ENCODE measurements at places on chromosomes 5 and 9. TPM values are rescaled to one million over a fixed set of nuclear protein-coding genes. Genes with fewer than 3 reads are reported as not detected.

- H3K27me3 ChIP-seq: no peaks in the 10 kb centered on the region
- no peak overlapping the region for H3K27ac ChIP-seq
- no peaks in the 10 kb centered on the region for H3K4me1 ChIP-seq
- no peak for DNase-seq
- no peak overlapping the region for H3K4me3 ChIP-seq
These were observed 335.2 kb upstream of the TARS1 start for GRCh38 chr5:33105521-33105941.

The RECK gene
- 12.7 TPM for total RNA-seq

DNA sequence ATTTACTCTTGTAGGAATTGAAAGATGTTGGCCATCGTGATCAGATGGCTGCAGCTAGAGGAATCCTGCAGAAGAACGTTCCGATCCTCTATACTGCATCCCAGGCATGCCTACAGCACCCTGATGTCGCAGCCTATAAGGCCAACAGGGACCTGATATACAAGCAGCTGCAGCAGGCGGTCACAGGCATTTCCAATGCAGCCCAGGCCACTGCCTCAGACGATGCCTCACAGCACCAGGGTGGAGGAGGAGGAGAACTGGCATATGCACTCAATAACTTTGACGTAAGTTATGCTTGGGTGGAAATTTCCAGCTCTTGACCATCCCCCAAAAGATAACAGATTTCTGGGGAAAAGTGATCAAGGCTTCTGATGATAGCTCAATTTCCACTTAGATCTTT is 50.6 kb downstream of the LRRTM2 start:
- no peak overlapping the region for H3K4me3 ChIP-seq
- H3K27ac ChIP-seq: no peak overlapping the region
- H3K27me3 ChIP-seq: no peaks in the 10 kb centered on the region

The TMEFF1 gene
- 0.66 TPM for total RNA-seq

- H3K27ac ChIP-seq: no peak overlapping the region
- no peak overlapping the region for H3K4me3 ChIP-seq
- no peak for DNase-seq
These were observed 127.5 kb upstream of the PANK3 start for GRCh38 chr5:168706655-168707069.

The COL27A1 gene
- 22.0 TPM for total RNA-seq

GRCh38 chr5:157509587-157509986 is 49.6 kb downstream of the NIPAL4 start:
- DNase-seq: no peak
- H3K4me1 ChIP-seq: no peaks in the 10 kb centered on the region
- no peaks in the 10 kb centered on the region for H3K27me3 ChIP-seq
- no peak overlapping the region for H3K4me3 ChIP-seq
- H3K36me3 ChIP-seq: no peaks in the 10 kb centered on the region
- H3K27ac ChIP-seq: no peak overlapping the region

DNA sequence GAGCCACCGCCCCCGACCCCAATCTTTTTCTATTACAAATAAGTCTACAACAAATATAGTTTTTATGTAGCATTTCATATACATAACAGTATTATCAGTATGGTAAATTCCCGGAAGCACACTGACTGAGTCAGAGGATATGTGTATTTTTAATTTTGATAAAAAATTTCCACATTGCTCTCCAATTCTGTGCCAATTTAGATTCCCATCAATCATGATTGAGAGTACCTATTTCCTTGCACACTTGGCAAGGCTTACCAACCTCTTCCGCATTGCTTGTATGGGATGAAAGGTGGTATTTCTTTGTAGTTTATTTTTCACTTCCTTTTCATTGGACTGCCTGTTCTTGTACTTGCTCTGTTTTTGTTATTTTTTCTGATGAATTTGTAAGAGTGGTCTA is 204.6 kb downstream of the RFX3 start:
- H3K4me3 ChIP-seq: no peak overlapping the region
- no peaks in the 10 kb centered on the region for H3K4me1 ChIP-seq
- peaks cover 4% of the 10 kb centered on the region for H3K36me3 ChIP-seq
- H3K27ac ChIP-seq: no peak overlapping the region
- H3K27me3 ChIP-seq: no peaks in the 10 kb centered on the region

The SPOCK1 gene
- 24.3 TPM for total RNA-seq

The C5orf34 gene
- 1.8 TPM for total RNA-seq

GRCh38 chr5:151497391-151498002 is 50.1 kb downstream of the SLC36A1 start:
- no peak for DNase-seq
- no peak overlapping the region for H3K4me3 ChIP-seq
- no peak overlapping the region for H3K27ac ChIP-seq
- H3K27me3 ChIP-seq: no peaks in the 10 kb centered on the region

The CAMK2A gene
- under 0.01 TPM for total RNA-seq

DNA sequence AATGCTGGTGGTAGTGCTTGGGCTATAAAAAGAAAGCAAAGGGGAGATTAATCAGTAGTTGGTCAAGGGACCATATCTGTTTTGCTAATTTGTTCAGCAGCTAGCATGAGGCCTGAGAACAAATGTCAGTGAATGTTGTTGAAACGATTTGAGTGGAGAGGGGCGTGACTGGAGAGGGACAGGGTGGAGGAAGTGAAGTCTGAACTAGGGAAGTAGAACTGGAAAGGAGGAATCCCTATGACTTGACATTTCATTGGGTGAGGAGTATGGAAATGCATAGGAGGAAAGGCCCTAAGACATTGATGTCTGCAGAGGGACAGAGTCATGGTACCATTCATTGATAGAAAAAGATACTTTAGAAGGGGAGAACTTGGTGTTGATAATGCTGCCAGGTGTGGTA is 19.7 kb downstream of the TLE4 start:
- no peaks in the 10 kb centered on the region for H3K27me3 ChIP-seq
- H3K36me3 ChIP-seq: no peaks in the 10 kb centered on the region
- no peak for DNase-seq
- no peaks in the 10 kb centered on the region for H3K4me1 ChIP-seq
- H3K27ac ChIP-seq: no peak overlapping the region

DNA sequence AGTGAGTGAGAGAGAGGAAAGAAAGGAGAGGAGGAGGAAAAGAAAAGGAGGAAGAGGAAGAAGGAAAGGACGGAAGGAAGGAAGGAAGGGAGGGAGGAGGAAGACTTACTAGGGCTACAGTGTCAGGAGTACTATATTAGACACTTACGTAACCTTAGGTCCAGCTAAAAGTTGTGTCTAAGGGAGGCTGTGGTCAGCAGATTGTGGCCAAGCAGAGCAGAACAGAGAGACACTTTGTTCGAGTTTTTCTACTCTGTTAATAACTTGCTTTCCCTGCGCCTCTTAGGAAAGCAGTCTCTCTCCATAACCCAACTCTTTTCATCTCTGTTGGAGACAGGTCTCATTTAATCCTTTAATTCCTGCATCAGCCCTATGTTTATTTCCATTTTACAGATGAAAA is 138.9 kb downstream of the KCNN2 start:
- no peaks in the 10 kb centered on the region for H3K4me1 ChIP-seq
- H3K27me3 ChIP-seq: no peaks in the 10 kb centered on the region
- no peak for DNase-seq
- no peaks in the 10 kb centered on the region for H3K36me3 ChIP-seq
- H3K27ac ChIP-seq: no peak overlapping the region

The SLC34A3 gene
- not detected for total RNA-seq

DNA sequence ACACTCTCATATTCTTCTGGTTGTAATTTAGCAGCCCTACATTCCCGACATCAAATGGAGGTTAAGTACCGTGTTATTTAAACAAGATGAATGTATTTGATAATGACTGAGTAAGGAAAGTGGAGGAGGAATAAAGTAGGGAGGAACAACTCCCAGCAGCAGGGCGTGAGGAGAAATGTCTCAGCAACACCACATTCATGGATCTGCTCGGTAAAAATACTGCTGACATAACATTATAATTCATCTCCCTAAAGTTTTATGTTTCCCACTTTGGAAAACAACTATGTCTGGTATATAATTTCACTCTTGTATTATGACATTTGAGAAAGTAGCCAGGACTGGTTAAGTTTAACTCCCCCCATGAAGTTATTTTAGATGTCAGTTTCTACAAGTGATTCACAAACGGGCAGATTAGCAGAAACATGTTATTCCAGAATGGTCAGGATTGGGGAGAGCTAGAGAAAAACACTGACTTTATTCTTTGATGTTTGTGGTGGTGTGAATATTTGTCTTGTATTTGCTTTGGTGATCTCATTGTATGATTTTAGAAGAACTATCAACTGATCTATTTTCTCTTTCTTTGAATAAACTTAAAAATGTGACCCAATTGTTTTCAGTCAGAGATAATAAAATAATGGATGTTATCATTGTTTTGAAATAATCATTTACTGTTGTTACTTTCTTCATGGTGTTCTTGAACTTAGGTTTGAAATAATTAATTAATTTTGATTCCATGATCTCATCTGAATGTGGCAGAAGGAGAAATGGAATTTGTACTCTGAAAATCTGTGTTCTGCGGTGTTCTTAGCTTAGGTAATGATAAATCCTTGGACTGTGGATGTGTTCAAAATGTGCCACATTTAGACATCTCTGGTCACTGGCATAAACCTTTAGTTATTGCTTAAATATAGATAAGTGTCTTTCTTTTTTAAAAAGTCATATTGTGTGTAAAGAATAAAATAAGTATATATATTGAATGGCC is 303.6 kb upstream of the ZNF608 start:
- H3K4me1 ChIP-seq: no peaks in the 10 kb centered on the region
- no peak overlapping the region for H3K4me3 ChIP-seq

- H3K36me3 ChIP-seq: no peaks in the 10 kb centered on the region
- H3K27ac ChIP-seq: no peak overlapping the region
- no peaks in the 10 kb centered on the region for H3K4me1 ChIP-seq
- DNase-seq: no peak
- no peaks in the 10 kb centered on the region for H3K27me3 ChIP-seq
- no peak overlapping the region for H3K4me3 ChIP-seq
These were observed 62.1 kb downstream of the SNCAIP start for GRCh38 chr5:122374110-122374509.

DNA sequence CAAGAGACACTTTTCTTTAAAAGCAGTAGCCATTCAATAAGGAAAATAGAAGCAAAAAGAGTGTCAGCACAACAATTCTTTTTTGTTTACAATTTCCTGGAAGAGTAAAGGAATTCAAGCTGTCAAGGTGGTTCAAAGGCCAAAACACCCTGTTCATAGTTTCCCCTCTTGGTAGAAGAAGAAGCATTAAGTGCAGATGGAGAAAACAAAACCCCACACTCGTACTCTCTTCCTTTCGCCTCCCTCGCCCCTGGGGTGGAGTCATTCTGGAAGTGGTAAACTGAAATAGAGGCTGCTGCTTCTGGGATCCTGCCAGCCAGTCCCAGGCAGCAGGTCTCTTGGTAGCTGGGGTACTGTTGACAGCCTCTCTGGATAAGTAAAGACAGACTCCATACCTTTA is 105.0 kb downstream of the ANKRD55 start:
- H3K27me3 ChIP-seq: no peaks in the 10 kb centered on the region
- DNase-seq: no peak
- no peak overlapping the region for H3K4me3 ChIP-seq
- no peaks in the 10 kb centered on the region for H3K4me1 ChIP-seq
- H3K27ac ChIP-seq: no peak overlapping the region

- H3K27ac ChIP-seq: no peak overlapping the region
- DNase-seq: no peak
- no peaks in the 10 kb centered on the region for H3K27me3 ChIP-seq
- H3K36me3 ChIP-seq: no peaks in the 10 kb centered on the region
These were observed 222.6 kb downstream of the TMEM161B start for GRCh38 chr5:88045931-88046461.

DNA sequence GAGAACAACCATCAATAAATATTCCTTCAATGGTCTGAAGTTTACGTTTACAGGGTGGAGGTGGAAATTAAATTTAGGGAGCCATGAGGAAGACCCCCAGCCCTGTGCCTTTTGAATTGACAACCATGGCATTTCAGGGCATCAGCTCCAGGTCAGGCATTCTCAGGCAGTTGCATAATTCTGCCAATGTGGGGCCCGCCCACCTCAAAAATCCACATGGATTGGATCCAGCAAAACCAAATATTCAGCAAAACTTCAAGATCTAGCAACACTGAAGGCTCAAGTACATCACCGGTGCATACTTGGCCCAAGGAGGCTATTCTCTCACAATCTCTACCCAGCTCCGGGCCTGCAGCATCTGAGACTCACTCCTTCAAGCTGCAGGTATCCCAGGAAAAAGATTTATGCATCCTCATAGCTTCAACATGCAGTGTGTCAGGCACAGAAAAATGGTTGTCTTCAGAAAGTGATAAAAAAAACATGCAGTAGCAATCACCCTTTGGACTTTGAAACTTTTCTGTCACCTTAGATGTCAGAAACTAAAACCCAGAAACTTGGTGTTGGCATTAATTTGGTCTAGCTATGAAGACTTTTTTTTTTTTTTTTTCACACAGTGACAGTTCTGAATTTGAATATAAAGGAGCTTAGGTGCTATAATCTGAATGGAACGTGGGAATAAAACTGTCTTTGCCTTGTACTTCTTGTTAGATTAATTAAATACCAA is 21.4 kb upstream of the ANXA2R start:
- no peak overlapping the region for H3K27ac ChIP-seq
- H3K36me3 ChIP-seq: no peaks in the 10 kb centered on the region
- no peak for DNase-seq

The F2RL1 gene
- 5.6 TPM for total RNA-seq

DNA sequence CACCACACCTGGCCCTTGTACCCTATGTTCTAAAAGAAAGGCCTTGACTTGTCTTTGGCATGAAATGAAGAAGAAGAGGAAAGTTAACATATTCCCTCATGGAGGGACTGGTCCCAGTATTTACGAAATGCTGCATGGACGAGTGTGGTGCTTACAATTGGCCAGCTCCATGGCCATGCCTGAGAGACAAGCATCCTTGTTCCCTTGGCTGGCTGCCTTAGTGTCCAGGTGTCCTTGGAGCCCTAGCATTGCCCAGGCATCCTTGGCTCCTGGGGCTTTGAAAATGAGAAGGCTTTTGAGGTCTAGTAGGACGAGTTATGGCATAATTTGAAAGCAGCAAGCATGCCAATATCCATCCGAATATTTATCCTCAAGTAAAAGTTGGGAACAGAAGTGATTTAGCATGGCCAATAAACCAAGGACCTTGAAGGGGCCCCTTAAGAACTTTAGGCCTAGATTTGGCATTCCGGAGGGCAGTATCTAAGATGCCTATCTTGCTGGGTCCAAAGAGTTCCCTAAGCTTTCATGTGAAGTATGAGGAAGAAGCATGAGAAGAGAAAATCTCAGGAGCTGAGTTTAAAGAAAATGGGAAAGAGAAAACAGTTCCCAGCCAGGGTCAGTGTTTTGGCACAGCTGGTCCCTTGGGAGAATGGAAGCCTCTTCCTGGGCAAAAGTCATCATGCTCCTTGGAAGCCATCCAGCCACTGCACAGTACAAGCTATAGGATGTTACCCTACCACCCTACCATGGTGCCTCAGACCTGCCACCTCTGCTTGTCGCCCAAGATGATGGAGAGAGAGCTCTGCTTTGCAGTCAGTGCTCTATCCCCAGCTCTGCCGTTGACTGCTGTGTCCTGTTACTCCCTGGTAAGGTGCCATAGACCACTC is 91.0 kb downstream of the AOPEP start:
- DNase-seq: no peak
- peaks cover 3% of the 10 kb centered on the region for H3K4me1 ChIP-seq
- no peak overlapping the region for H3K4me3 ChIP-seq
- H3K27ac ChIP-seq: peak overlapping the region; percentile 34
- no peaks in the 10 kb centered on the region for H3K36me3 ChIP-seq
- no peaks in the 10 kb centered on the region for H3K27me3 ChIP-seq
